ENCODE measurements at places on chromosomes 16 and 17.

DNA sequence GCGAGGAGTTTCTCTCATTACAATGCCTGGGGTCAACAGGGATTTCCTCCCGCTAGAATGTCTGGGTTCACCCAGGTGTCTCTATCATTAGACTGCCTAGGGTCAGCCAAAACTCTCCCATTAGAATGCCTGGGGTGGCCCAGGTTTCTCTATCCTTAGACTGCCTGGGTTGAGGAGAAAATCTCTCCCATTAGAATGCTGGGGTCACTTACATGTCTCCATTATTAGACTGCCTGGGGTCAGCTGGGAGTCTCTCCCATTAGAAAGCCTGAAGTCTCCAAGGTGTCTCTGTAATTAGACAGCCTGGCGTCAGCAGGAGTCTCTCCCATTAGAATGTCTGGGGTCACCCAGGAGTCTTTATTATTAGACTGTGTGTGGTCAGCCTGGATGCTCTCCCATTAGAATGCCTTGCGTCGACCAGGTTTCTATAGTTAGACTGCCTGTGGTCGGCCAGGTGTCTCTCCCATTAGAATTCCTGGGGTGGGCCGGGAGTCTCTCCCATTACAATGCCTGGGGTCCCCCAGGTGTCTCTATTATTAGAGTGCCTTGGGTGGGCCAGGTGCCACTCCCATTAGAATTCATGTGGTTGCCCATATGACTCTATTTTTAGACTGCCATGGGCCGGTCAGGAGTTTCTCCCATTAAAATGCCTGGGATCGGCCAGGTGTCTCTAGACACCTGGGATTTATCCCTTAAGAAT lies 2272.1 kb downstream of the TP53TG3F start:
- DNase-seq, result no peak

DNA sequence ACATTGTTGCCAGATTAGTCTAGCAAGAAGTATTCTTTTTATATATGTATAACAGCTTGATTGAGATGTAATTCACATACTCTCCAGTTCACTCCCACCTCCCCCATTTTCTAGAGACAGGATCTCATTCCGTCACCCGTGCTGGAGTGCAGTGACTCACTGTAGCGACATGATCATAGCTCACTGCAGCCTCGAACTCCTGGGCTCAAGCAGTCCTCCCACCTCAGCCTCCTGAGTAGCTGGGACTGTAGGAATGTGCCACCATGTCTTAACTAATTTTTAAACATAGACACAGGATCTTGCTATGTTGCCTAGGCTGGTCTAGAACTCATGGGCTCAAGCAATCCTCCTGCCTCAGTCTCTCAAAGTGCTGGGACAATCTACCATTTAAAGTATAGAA lies 3.3 kb upstream of the RSAD1 start:
- DNase-seq, result no peak

GRCh38 chr16:54335230-54335629 lies 48.6 kb upstream of the IRX3 start:
- no peak for DNase-seq

- DNase-seq, result no peak
These were observed 8.9 kb upstream of the DLX3 start for GRCh38 chr17:50003911-50004310.

DNA sequence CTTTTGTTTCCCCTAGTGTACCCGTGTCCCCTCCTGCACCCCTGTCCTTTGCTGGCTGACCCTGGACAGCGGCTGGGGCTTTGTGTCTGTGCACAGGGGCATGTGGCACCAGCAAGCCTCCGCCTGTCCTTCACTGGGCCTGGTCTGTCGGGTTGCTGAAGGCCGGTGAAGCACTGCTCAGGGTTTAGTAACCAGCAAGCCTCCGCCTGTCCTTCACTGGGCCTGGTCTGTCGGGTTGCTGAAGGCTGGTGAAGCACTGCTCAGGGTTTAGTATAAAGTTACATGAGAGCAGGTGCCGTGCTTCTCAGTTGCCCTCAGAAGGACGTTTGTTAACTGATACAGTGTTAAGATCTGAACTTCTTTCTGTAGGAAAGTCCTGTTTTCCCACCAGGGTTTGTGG lies 33.8 kb downstream of the DEF8 start:
- no peak for DNase-seq

- no peak for DNase-seq
These were observed 6.2 kb downstream of the COL1A1 start for GRCh38 chr17:50194934-50195865.

DNA sequence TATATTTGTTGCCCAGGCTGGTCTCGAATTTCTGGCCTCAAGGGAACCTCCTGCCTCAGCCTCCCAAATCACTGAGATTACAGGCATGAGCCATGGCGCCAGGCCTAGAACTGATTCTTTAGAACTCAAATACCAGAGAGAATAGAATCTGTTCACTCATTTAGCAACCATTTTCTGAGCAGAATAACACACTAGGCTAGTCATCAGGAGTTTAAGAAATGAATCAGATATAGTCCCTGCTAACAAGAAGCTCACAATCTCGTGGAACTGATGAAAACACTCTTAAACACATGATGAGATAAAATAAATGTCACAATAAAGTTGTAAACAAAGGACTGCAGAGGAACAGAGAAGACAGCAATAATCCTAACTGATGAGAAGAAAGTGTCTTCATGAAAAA lies 55.8 kb upstream of the ADCY9 start:
- no peak for DNase-seq

GRCh38 chr16:30342751-30343490 lies 12.2 kb downstream of the CD2BP2 start:
- no peak for DNase-seq

Measured in right lung (tissue), 10 donors.